Stimulated activated CD8-positive, alpha-beta memory T cell treated with anti-CD3 and anti-CD28 coated beads, Interleukin-7, amount 100 ng/mL, for 1 hour (primary cell): ENCODE measurements at places on chromosomes 7 and 10.

DNA sequence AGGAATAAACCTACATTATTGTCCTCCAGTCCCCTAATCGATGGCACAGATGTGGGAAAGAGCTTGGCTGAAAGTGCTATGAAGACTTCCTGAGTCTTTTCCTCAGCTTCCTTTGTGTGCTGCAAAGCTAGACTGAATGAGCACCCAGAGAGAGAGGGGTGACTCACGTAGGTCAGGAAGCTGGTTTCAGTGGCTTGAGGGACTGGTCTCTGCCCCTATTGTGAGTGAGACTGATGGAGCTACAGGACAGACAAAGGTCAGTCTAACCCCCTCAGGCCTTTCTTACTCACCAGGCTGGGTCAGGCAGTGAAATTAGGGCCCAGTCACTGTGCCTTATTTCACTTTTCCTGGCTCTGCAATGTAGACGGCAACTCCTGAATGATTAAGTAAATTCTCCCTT, 171.1 kb upstream of the GRB10 start:
- DNase-seq = no peak

DNA sequence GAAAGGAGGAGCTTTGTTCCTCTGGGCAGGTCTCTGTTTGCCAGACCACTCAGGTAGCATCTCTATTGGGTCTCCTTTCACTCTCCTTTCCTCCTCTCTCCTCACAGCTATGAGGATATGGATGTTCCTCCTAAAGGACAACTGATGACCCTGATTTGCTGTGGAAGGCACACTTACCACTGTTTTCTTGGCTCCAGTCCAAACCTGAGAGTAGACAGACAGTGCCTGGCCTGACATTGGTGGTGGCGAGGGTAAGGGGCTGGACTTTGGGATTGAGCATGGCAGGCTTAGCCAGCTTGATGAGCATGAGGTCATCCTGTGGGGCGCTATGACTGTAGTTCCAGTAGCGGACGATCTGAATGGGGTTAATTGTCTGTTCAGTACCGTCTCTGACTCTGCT, 3.6 kb downstream of the PRSS37 start:
- no peak for DNase-seq

DNA sequence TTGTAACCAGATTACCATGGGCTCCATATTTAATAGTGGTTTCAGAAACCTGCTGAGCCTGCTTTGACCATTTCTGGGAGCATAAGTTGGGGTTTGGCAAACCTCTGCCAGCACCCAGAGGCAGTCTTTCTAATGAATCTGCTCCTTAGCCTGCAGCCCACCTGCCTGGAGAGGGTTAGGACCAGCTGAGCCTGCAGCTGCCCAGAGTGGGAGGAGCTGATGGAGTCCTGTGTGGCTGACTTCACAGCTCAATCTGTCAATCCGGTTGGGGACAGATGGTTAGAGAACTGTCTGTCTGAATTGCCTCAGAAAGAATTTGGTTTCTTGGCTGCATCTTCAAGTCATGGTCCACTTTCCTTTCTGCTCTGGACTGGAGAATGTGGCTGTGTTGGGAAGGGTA, 444.6 kb downstream of the NRG3 start:
- DNase-seq = no peak

DNA sequence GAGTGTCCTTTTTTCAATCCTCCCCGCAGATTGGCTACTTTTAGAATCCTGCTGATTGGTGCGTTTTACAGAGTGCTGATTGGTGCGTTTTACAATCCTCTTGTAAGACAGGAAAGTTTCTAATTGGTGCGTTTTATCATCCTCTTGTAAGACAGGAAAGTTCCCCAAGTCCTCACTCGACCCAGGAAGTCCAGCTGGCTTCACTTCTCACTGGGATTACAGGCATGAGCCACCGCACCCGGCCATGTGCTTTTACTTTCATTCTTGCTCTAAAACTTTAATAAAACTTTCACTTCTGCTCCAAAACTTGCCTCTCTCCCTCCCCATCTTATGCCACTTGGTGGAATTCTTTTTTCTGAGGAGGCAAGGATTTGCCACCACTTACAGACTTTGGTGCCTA, 17.0 kb upstream of the WAPL start:
- DNase-seq = no peak

- no peak for DNase-seq
These were observed 43.6 kb downstream of the NSUN6 start for GRCh38 chr10:18607503-18608378.

GRCh38 chr10:91798649-91799611, 704 bp downstream of the TNKS2 start:
- peak; percentile 18 for DNase-seq

GRCh38 chr10:45379891-45380540, 6.0 kb downstream of the ALOX5 start:
- DNase-seq = no peak

- no peak for DNase-seq
These were observed 45.3 kb upstream of the ANKRD1 start for GRCh38 chr10:90966146-90966545.

- DNase-seq = no peak
These were observed 47.2 kb downstream of the PRKAG2 start for GRCh38 chr7:151829707-151830106.

DNA sequence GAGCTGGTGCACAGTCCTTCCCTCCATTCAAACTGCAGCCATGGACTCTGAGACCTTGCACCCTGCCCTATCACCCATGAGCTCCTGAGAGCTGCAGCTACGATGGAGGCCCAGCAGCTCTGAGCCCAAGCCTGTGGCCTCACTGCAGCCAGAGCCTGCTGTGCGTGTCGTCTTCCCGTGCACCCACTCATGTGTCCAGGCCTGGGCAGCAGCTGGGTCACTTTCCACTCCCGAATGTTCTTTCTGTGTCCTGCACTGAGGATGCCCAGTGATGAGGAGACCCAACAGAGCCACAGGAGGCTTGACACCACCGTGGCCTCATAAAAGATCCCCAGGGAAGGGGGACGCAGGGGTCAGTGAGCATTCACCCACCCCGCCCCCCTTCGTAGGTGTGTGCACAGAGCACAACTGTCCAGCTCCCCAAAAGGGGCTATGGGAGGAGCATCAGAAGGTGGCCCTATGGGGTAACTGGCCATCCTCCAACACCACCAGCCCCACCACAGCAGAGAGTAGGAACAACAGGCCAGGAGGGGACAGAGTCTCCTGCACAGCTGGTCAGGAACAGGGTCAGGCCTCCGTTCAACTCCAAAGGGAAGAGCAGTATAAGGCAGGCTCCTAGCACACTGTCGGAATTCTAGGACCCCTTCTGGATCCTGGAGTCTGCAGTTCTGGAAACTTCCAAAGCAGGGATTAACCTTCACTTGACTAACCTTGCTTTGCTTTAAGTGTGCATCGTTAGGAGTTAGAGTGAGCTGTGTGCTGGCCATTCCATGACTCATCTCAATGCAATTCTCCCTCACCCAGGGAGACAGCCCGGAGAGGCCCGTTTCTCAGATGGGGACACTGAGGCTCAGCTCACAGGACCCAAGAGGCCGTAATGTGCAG, 52.6 kb downstream of the RASGEF1A start:
- no peak for DNase-seq

- no peak for DNase-seq
These were observed 20.7 kb downstream of the PRSS2 start for GRCh38 chr7:142791502-142791901.

DNA sequence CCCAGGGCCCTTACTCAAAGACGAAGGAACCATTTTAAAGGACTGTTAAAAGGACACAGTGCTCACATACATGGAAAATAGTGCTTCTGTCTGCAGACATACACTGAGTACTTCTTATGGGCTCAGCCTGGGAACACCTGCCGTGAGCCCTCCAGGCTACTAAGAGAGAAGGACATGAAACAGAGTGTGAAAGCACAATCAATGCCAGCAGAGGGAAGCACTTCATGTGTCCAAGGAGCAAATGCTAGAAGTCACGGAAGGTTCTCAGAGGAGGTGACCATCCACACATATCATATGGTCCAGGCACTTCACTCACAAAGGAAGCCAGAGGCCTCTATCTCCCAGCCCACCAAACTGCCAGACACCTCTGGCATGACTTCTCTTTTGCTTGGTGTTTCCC, 15.5 kb downstream of the ELMO1 start:
- no peak for DNase-seq

- DNase-seq = no peak
These were observed 52.7 kb upstream of the MKLN1 start for GRCh38 chr7:131274986-131275385.

DNA sequence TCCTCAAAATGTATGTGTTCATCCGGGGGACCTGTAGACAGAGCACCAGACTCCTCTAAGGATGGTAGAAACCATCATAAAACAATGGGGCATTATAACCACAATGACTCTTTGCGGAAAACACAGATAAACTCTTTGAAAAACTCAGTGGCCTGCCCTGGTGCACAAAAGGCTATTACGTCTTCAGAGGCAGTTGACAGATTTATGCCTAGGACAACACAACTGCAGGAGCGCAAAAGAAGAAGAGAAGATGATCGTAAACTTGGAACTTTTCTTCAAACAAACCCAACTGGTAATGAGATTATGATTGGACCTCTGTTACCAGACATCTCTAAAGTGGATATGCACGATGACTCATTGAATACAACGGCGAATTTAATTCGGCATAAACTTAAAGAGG, 6.0 kb downstream of the RBM48 start:
- no peak for DNase-seq

GRCh38 chr7:74185016-74185415, 10.9 kb downstream of the EIF4H start:
- DNase-seq = no peak

- DNase-seq = no peak
These were observed 29.0 kb upstream of the UBE2D1 start for GRCh38 chr10:58305821-58306220.

DNA sequence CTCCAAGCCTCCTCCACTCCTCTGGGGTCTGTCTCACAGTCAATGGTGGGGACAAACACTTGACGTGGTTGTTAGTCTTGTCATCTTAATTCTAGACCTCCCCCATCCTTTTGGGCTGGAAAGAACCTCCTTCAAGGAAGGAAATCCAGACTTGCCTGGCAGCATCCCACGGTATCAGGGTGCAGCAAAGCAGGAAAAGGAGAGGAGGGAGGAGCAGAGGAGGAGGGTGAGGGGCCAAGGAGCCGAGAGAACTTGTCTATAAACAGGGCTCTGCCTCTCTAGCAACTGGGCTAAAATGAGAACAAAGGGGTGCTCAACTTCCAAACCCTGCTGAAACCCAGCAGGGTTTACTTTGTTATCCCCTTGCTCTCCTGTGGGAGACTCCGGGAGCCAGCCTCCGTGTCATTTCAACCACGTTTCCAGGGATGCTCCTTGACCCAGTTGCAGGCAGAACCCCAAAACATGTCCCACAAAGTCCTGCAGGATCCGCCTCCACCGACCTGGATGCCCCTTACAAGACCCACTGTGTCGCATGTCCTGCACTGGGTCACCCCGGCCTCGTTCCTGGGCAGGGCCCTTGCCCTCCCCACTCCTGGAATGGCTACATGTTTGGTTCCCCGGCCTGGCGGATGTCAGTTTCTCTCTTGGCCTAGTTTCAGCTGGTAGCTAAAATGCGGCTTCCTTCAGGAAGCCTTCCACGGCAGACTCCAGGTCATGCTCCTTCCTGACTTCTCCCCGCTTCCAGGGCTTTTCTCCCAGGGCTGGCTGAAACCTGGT, 69.7 kb upstream of the MGMT start:
- DNase-seq = no peak

DNA sequence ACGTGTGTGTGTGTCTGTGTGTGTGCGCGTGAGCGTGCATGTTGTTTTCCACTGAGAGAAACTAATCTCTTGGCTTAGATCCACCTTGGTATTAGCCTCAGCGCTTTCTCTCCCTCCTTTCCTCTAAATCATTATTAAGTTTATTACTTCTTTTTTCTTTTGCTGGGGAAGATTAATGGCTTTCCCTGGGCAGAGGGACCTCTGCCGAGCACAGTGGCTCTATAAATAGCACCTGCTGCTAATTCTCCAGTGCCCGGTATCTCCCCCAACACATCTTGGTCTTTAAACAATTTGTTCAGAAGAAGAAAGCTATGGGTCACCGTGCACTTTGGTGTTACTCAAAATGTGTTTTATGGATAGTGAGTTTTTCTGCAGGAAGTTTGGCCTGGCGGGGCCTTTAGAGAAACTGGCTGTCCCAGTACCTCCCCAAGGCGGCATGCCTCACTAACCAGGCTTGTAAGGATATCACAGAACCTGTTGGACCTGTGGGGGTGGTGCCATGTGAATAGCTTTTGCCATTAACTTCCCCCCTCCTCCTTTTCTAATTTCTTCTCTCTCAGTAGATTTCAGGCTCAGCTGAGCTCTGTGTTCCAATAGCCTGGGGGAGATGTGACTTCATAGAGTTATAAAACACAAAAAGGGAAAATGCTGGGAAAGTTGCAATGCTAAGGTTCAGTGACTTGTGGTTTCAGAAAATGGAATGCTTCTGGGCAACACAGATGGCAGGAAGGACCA, 70.1 kb upstream of the RAB11FIP2 start:
- no peak for DNase-seq

DNA sequence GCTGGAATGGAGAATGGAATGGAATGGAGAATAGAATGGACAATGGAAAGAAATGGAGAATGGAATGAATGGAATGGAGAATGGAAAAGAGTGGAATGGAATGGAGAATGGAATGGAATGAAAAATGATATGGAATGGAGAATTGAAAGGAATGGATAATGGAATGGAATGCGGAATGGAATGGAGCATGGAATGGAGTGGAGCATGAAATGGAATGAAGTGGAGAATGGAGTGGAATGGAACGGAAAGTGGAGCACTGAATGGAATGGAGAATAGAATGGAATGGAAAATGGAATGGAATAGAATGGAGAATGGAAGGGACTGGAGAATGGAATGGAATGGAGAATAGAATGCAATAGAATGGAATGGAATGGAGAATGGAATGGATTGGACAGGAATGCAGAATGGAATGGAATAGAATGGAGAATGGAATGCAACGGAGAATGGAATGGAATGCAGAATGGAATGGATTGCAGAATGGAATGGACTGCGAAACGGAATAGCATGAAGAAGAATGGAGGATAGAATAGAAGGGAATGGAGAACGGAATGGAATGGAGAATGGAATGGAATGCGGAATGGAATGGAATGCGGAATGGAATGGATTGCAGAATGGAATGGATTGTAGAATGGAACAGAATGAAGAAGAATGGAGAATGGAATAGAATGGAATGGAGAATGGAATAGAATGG, 89.4 kb downstream of the NSUN6 start:
- no peak for DNase-seq

DNA sequence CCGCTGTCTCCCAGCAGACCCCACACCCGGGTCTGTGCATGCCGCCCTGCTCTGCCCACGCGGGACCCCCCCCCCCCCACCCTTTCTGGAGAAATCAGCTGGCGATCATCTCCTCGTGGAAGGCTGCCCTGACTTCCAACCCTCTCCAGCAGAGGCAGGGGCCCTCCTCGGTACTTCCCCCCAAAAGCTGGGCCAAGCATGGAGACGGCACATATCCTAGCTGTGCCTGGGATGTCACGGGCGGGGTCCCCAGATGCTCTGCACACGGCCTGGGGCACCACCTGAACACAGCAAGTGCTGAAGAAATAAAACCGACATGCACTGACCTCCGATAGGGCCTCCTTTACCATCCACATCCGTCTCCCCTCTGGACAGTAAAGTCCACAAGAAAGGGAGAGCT, 96.0 kb downstream of the DIP2C start:
- DNase-seq = no peak

- DNase-seq = no peak
These were observed 49.9 kb upstream of the CUX1 start for GRCh38 chr7:101767544-101767943.

GRCh38 chr7:71995111-71995510, 417.0 kb downstream of the CALN1 start:
- DNase-seq = no peak
